ENCODE measurements at places on chromosomes 1 and 21. TPM values are rescaled to one million over a fixed set of nuclear protein-coding genes. Genes with fewer than 3 reads are reported as not detected.

Gene SMIM1
- 4.7 TPM for total RNA-seq

GRCh38 chr1:74193908-74194307, 4.1 kb downstream of the LRRIQ3 start:
- no peak for DNase-seq
- H3K27me3 ChIP-seq: no peaks in the 10 kb centered on the region
- H3K36me3 ChIP-seq: peaks cover 2% of the 10 kb centered on the region
- H3K27ac ChIP-seq: no peak overlapping the region
- peaks cover 14% of the 10 kb centered on the region for H3K4me1 ChIP-seq
- no peak overlapping the region for H3K4me3 ChIP-seq

DNA sequence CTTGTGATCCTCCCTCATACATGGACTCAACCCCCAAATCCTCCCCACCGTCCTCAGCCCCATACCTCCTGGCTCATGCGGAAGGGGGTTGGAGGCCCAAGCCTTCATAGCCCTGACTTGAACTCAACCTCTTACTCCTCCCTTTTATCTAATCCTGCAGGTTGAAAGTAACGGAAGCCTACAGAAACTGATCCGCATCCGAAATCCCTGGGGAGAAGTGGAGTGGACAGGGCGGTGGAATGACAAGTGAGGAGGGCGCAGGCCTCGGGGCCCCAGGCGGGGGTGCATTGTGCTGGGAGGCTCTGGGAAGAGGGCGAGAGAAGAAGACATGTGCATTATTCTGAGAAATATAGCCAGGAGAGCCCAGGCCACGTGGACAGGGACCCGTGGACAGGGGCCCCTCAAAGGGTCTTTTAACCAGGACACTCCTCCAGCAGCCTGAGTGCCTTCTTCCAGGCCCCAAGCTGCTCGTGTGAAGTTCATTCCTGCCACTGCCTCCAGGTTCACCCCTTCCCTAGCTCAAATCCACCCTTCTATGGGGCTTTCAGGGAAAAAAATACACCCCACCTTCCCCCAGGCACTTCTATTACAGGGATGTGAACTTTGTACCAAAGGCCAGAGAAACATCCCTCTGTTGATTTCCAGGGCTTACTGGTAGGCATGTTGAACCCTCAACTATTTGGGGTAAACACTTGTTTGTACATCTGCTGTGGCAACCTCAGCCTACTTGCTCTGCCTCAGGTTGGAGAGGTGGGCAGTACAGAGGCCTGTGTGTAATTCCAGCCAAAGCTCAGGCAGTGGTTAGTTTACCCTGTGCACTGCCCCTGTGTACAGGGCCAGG, 38.6 kb downstream of the CAPN2 start:
- H3K27me3 ChIP-seq: no peaks in the 10 kb centered on the region
- DNase-seq: no peak
- peaks cover 12% of the 10 kb centered on the region for H3K36me3 ChIP-seq
- H3K4me3 ChIP-seq: peak overlapping the region; percentile 13
- peaks cover 8% of the 10 kb centered on the region for H3K4me1 ChIP-seq

Gene TOMM40L
- 17.9 TPM for total RNA-seq

DNA sequence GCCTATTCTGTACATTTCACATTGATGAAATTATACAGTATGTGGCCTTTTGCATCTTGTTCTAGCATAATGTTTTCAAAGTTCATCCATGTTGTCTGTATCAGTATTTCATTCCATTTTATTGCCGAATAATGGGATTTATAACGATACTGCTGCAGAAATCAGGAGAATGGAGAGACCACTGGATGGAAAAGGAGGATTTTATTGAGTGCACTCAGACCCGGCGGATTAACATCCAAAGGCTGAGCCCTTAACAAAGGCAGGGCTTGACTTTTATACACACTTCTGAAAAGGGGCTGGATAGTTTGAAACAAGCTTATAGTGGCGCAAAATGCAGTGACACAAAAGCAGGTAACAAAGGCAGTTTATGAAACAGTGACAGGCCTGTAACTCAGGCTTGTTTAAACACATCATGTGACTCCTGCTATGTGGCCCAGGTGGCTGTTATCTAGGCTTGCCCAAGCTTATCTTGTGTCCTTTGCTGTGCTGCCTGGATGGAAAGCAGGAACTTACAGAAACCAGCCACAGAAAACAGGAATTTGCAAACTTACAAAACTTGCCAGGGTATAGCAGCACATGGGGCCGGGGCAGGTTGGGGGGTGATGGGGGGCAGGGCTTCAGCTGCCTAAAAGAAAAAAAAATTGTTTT, 32.8 kb upstream of the KCNJ15 start:
- peaks cover 27% of the 10 kb centered on the region for H3K36me3 ChIP-seq
- H3K27ac ChIP-seq: no peak overlapping the region
- no peak overlapping the region for H3K4me3 ChIP-seq
- no peak for DNase-seq
- peaks cover 3% of the 10 kb centered on the region for H3K4me1 ChIP-seq

Gene NASP
- 455 TPM for total RNA-seq

DNA sequence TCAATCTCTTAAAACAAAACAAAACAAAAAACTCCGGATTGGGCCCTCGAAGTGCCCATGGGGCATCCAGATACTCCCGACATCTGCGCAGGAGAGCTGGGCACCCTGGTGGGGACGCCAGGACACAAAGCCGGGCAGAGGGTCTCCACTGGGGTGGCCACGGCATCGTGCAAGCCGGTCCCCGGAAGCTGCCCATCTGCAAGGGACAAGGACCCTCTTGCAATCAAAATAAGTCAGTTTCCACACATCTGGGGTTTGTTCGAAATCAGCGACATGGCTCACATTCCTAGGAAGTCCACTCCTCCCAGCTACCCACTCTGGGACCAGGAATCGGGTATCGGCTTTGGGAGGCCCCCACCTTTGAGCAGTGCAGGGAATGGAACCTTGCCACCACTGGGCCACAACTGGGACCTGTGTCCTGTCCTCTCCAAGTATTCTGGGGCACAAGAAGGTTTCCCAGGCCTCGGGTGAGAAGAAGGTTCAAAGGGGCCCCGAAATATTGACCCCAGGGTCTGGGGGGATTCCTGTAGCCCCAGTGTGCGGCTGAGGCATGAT, 4.6 kb upstream of the PRDM16 start:
- peaks cover 4% of the 10 kb centered on the region for H3K4me1 ChIP-seq
- H3K27ac ChIP-seq: no peak overlapping the region
- no peak for DNase-seq

DNA sequence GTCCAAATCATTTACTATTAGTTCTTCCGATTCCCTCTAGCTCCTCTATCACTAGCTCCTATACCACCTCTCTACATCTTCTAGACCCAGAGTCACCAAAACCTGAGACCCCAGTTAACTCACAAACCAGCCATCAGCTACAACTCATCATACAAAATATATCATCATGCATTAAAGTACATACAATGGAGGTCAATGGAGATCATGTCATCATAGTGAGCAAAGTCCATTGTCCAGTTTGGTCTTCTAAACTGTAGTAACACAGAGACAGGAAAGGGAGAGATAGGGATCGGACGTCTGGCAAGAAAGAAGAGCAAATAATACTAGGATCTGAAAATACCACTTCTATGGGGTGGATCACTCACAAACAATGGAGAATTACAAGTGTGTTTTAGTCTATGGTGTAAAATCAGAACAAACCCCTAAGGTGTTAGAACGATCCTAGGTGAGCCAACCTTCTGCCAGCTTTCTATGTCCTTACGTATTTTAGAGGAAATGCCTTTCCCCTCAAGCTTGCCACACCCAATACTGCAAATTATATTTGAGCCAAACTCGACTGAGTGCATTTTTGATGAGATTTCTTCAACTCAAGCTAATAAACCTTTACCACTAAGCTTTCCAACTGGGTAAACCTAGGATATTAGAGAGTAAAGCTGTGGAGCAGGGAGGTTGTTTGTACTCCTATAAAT, 3.9 kb downstream of the ADIPOR1 start:
- H3K27me3 ChIP-seq: no peaks in the 10 kb centered on the region
- H3K4me1 ChIP-seq: peaks cover 21% of the 10 kb centered on the region
- H3K27ac ChIP-seq: no peak overlapping the region
- H3K4me3 ChIP-seq: peak overlapping the region; percentile 0

Gene ELOVL1
- 30.8 TPM for total RNA-seq

Gene SLC35F3
- total RNA-seq: 2.6 TPM

Gene LCE1A
- total RNA-seq: not detected

DNA sequence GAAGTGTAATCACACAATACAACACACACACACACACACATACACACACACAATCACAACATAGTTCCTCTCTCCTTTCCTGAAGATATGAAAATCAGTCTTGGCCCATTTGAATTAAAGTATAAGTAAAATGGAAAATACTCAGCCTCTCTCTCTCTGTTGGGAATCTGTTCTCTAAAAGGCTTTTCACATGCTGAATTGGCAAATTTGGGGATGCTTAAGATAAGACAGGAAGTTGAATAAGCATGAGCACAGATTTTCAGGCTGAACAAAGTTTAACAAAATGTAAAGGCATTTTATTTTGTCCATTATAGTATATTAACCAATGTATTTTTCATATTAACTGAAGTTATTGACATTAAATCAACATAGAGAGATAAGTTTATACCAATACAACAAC, 23.7 kb upstream of the FMO2 start:
- H3K36me3 ChIP-seq: no peaks in the 10 kb centered on the region
- no peak overlapping the region for H3K4me3 ChIP-seq
- peaks cover 7% of the 10 kb centered on the region for H3K4me1 ChIP-seq
- H3K27me3 ChIP-seq: no peaks in the 10 kb centered on the region
- H3K27ac ChIP-seq: no peak overlapping the region
- DNase-seq: no peak

DNA sequence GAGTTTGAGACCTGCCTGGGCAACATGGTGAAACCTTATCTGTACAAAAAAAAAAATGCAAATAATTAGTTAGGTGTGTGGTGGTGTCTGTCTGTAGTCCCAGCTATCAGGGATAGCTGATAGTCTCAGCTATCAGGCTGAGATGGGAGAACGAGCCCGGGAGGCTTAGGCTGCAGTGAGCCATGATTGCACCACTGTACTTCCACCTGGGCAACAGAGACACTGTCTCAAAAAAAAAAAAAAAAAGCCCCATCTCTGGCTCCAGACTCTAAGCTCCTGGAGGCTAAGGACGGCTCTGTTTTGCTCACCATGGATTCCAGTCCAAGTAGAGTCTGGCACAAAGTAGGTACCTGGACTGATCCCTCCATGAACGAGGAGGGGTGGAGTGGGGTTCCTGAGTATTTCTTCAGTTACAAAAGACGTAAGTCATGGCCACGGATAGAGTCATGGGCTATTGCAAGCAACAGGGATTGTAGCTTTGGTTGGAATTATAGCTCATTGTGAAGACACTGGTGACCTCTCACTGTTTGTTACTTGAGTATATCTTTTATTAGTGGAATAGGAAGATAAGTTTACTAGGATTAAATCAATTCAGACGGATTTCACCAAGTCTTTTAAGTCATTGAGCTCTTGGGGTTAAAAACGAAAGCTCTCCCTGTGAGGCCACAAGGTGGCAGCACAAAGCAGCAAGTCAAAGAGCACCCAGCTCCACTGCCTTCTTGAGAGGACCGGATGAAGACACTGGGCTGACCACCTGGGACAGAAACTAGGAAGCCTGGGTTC, 35.6 kb upstream of the TMEM61 start:
- no peaks in the 10 kb centered on the region for H3K36me3 ChIP-seq
- no peak overlapping the region for H3K27ac ChIP-seq
- DNase-seq: peak; percentile 61
- H3K27me3 ChIP-seq: peaks cover 4% of the 10 kb centered on the region
- no peak overlapping the region for H3K4me3 ChIP-seq

DNA sequence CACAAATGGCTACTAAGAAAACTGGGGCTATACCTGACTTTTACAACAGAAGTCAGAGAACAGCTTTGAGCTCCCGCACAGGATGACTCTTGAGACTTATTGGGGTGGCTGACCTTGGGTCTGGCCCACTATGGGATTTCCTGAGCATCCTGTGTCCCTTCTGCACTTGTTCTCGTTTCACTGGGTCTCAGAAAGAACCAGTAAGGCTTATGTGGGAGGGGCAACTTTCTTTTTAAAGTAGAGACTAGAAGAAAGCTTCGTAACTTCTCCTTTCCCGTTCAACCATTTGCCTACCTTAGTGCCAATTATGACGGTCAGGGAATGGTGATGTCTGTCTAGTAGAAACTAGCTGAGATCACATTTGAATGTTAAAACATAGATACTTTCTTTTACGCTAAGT, 59.5 kb upstream of the C1orf105 start:
- H3K27me3 ChIP-seq: no peaks in the 10 kb centered on the region
- no peak for DNase-seq
- no peak overlapping the region for H3K4me3 ChIP-seq

DNA sequence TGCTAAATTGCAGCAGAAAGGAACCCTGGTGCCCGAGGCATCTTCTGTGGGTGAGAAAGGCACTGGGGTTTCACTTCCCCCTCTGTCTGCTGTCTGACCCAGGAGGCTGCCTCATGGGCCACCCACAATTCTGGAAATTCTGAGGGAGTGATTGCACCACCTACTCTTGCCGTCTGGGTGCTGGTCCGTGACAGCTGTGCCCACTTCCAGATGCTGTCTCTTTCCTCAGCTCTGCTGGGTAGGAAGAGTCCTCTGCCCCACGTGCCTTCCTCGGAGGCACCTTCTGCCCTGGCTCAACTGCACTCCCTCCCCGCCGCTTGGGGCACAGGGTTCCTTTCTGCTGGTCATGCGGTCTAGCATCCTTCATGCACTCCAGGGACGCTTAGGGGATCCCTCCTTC, 96.3 kb downstream of the ARHGEF10L start:
- no peaks in the 10 kb centered on the region for H3K27me3 ChIP-seq
- no peaks in the 10 kb centered on the region for H3K4me1 ChIP-seq
- no peaks in the 10 kb centered on the region for H3K36me3 ChIP-seq
- H3K4me3 ChIP-seq: no peak overlapping the region

DNA sequence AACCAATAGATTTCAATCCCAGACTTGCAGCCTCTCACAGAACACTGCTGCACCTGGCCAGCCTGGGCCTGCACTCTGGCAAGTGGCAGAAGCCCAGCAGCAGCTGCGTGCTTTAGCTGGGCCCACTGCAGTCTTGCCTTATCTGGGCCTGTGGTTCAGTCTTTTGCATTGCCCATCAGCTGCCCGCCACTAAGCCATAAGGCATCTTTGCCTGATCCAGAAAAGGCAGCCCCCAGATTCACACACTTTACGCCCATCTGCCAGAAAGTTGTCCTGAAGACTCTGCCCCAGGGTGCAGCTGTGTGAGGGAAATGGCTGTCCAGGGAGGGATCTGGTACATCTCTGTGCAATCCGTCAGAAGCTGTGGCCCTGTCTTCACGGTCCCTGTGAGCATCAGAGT, 217.0 kb downstream of the DNAH14 start:
- peaks cover 2% of the 10 kb centered on the region for H3K36me3 ChIP-seq
- H3K4me1 ChIP-seq: no peaks in the 10 kb centered on the region
- no peak overlapping the region for H3K4me3 ChIP-seq
- no peaks in the 10 kb centered on the region for H3K27me3 ChIP-seq

Gene IVL
- not detected for total RNA-seq

- H3K27me3 ChIP-seq: no peaks in the 10 kb centered on the region
- H3K4me3 ChIP-seq: no peak overlapping the region
- no peak for DNase-seq
- H3K27ac ChIP-seq: no peak overlapping the region
- no peaks in the 10 kb centered on the region for H3K4me1 ChIP-seq
Observed at GRCh38 chr1:183148599-183148998, 37.5 kb upstream of the LAMC2 start.
